ENCODE measurements at places on chromosomes 16 and 17. TPM values are rescaled to one million over a fixed set of nuclear protein-coding genes. Genes with fewer than 3 reads are reported as not detected.
A peak's percentile ranks its signal among the peaks of the same experiment; 100 is the strongest.

DPEP3 gene
- not detected for total RNA-seq

- H3K36me3 ChIP-seq: peaks cover 43% of the 10 kb centered on the region
- H3K27me3 ChIP-seq: no peaks in the 10 kb centered on the region
- peak; percentile 68 for DNase-seq
- H3K4me1 ChIP-seq: no peaks in the 10 kb centered on the region
- H3K27ac ChIP-seq: peak overlapping the region; percentile 55
- H3K4me3 ChIP-seq: no peak overlapping the region
Measured at GRCh38 chr16:4358831-4359561, 7.9 kb upstream of the PAM16 start.

GRCh38 chr17:51289696-51290111, 29.4 kb downstream of the UTP18 start:
- H3K36me3 ChIP-seq: peaks cover 59% of the 10 kb centered on the region
- no peaks in the 10 kb centered on the region for H3K4me1 ChIP-seq
- no peak for DNase-seq
- no peak overlapping the region for H3K4me3 ChIP-seq
- no peak overlapping the region for H3K27ac ChIP-seq

- H3K27me3 ChIP-seq: peaks cover 5% of the 10 kb centered on the region
- DNase-seq: no peak
- H3K4me1 ChIP-seq: no peaks in the 10 kb centered on the region
- H3K36me3 ChIP-seq: no peaks in the 10 kb centered on the region
Measured at GRCh38 chr16:48681520-48681919, 71.5 kb upstream of the N4BP1 start.

GRCh38 chr16:75043175-75043895, 44.5 kb downstream of the ZNRF1 start:
- no peak overlapping the region for H3K27ac ChIP-seq
- no peak for DNase-seq
- no peaks in the 10 kb centered on the region for H3K27me3 ChIP-seq
- H3K4me3 ChIP-seq: no peak overlapping the region

GPRC5B gene
- total RNA-seq: not detected

CRHR1 gene
- total RNA-seq: not detected

DNA sequence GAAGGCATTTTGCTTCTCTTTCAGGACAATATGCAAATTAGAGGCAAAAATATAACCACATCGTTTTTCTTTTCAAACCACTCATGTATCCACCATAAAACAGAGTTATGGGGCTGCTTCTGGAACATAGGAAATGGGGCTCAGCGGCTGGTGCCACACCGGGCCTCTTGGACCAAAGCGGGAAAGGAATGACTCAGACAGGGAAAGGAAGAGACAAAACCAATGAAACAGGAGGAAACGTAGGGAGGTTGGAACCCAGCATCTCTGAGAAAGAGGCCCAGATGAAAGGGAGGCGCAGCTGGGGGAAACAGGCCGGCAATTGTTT, 28.5 kb downstream of the CUEDC1 start:
- peaks cover 12% of the 10 kb centered on the region for H3K4me1 ChIP-seq
- H3K4me3 ChIP-seq: no peak overlapping the region
- no peaks in the 10 kb centered on the region for H3K36me3 ChIP-seq
- H3K27me3 ChIP-seq: peaks cover 20% of the 10 kb centered on the region
- peak overlapping the region; percentile 43 for H3K27ac ChIP-seq
- DNase-seq: no peak

DNA sequence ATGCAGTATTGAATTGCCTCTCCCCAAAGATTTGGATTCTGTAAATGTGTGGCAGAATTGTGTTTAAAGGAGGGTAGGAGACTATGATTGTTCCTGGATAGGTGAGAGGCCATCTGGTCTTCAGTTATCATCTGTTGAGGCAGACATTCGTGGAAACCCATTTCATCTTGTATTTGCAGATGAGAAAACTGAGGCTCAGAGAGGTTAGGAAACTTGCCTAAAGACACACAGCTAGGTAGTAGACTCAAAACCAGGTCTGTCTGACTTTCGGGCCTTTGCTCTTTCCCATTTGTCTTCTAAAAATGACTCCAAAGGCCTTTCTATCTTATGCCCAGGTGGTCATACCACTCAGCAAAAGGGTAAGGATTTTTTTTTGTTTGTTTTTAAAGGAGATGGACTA, 210.3 kb downstream of the SHISA9 start:
- no peaks in the 10 kb centered on the region for H3K4me1 ChIP-seq
- H3K27ac ChIP-seq: no peak overlapping the region
- H3K36me3 ChIP-seq: no peaks in the 10 kb centered on the region
- no peak overlapping the region for H3K4me3 ChIP-seq
- no peak for DNase-seq

- peaks cover 35% of the 10 kb centered on the region for H3K4me1 ChIP-seq
- peak overlapping the region; percentile 85 for H3K27ac ChIP-seq
- H3K4me3 ChIP-seq: peak overlapping the region; percentile 62
- peaks cover 79% of the 10 kb centered on the region for H3K36me3 ChIP-seq
- DNase-seq: no peak
Measured at GRCh38 chr16:89765292-89765830, 44.0 kb downstream of the ZNF276 start.

RCVRN gene
- total RNA-seq: not detected

DNA sequence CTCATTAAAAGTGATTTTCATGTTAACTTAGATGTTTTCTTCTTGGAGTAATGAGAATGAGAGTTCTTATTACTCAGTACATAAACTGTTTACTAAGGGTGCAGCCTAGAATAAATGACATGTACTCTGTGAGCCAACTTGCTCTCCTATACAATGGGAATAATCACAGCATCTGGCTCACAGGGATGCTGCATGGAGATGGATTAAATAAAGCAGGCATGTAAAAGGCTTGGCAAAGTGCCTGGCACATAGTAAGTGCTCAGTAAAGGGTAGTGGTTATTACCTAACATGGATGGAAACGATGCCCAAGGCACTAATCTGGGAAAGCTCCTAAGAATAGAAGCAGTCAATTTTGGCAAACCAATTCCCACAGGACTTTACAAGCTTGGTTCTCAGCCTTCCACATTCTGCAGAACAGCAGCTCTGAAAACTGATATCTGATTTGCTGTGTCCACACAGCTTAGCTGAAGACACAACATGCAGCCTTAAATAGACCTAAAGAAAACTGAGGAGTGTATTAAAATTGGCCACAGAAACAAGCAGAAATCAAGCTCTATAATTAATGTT, 176.1 kb downstream of the ABCC12 start:
- no peak overlapping the region for H3K27ac ChIP-seq
- no peak for DNase-seq

GRCh38 chr17:6098050-6098822, 28.1 kb downstream of the WSCD1 start:
- no peak overlapping the region for H3K4me3 ChIP-seq
- no peak for DNase-seq
- no peaks in the 10 kb centered on the region for H3K36me3 ChIP-seq
- H3K4me1 ChIP-seq: no peaks in the 10 kb centered on the region
- no peaks in the 10 kb centered on the region for H3K27me3 ChIP-seq

- DNase-seq: no peak
- no peak overlapping the region for H3K4me3 ChIP-seq
- no peak overlapping the region for H3K27ac ChIP-seq
- no peaks in the 10 kb centered on the region for H3K27me3 ChIP-seq
Measured at GRCh38 chr17:15456496-15456895, 10.9 kb downstream of the CDRT4 start.

GRCh38 chr16:83115491-83116232, 488.9 kb downstream of the CDH13 start:
- H3K36me3 ChIP-seq: no peaks in the 10 kb centered on the region
- DNase-seq: no peak
- H3K4me1 ChIP-seq: no peaks in the 10 kb centered on the region
- H3K27ac ChIP-seq: no peak overlapping the region
- no peak overlapping the region for H3K4me3 ChIP-seq
- no peaks in the 10 kb centered on the region for H3K27me3 ChIP-seq

- H3K27me3 ChIP-seq: no peaks in the 10 kb centered on the region
- no peak overlapping the region for H3K4me3 ChIP-seq
- H3K4me1 ChIP-seq: no peaks in the 10 kb centered on the region
- H3K36me3 ChIP-seq: no peaks in the 10 kb centered on the region
- DNase-seq: no peak
- no peak overlapping the region for H3K27ac ChIP-seq
Measured at GRCh38 chr16:60143348-60143705, 1409.2 kb upstream of the GOT2 start.

TBC1D3G gene
- not detected for total RNA-seq

GRCh38 chr16:27374804-27375425, 27.1 kb upstream of the IL21R start:
- peaks cover 17% of the 10 kb centered on the region for H3K36me3 ChIP-seq
- H3K27ac ChIP-seq: no peak overlapping the region
- peaks cover 45% of the 10 kb centered on the region for H3K4me1 ChIP-seq
- DNase-seq: peak; percentile 61
- H3K27me3 ChIP-seq: no peaks in the 10 kb centered on the region

DNA sequence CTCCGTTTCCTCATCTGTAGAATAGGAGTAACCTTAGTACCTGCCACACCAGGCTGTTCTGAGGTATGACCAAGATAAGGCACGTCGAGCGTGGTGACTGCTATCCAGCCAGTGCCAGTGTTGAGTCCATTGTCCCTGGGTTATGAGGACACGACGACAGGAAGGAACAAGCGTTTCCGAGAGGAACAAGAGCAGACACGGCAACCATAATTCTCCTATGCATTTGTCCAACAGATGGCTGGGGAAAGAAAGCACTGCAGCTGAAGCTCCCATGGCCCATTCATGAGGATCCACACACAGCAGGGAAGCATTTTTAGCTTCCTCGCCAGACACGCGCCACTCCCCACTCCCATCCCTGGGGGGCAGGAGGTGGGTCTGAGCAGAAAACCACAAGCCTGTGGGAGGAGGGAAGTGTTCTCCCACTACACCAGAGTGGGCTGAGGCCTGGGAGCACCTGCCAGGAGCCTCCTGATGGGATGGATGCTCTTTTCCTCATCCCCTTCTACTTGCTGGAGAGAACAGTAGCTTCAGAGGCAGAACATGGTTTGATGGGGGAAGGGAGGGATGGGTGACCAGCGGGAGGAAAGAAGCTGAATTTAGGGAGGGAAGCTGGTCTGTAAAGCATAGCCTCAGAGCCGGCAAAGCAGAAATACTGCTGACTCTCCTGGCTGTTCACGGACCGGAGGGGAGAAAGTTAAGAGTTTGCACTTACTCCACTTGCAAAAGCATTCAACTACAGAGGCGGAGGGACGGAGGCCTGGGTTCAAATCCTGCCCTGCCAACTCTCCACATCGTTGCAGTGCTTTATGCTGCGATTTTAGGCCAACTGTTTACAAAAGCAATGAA, 2.7 kb downstream of the COTL1 start:
- peaks cover 73% of the 10 kb centered on the region for H3K4me1 ChIP-seq
- H3K27ac ChIP-seq: peak overlapping the region; percentile 75
- peaks cover 66% of the 10 kb centered on the region for H3K36me3 ChIP-seq

GRCh38 chr17:62981933-62982332, 15.9 kb downstream of the TANC2 start:
- DNase-seq: no peak
- H3K27me3 ChIP-seq: no peaks in the 10 kb centered on the region
- H3K4me1 ChIP-seq: no peaks in the 10 kb centered on the region
- no peak overlapping the region for H3K27ac ChIP-seq
- H3K36me3 ChIP-seq: peaks cover 9% of the 10 kb centered on the region

GRCh38 chr17:75558666-75559530, 28.7 kb upstream of the MYO15B start:
- no peaks in the 10 kb centered on the region for H3K27me3 ChIP-seq
- H3K27ac ChIP-seq: no peak overlapping the region
- H3K4me1 ChIP-seq: no peaks in the 10 kb centered on the region
- no peaks in the 10 kb centered on the region for H3K36me3 ChIP-seq
- DNase-seq: no peak
- H3K4me3 ChIP-seq: no peak overlapping the region

TNFRSF13B gene
- total RNA-seq: not detected

ETV4 gene
- 2.7 TPM for total RNA-seq

TCAP gene
- total RNA-seq: 1.3 TPM

- peaks cover 41% of the 10 kb centered on the region for H3K36me3 ChIP-seq
- no peak overlapping the region for H3K27ac ChIP-seq
- no peaks in the 10 kb centered on the region for H3K27me3 ChIP-seq
- peaks cover 17% of the 10 kb centered on the region for H3K4me1 ChIP-seq
Measured at GRCh38 chr17:29577001-29577370, 8.5 kb downstream of the TP53I13 start.

GRCh38 chr16:55949518-55949917, 74.3 kb upstream of the CES5A start:
- no peaks in the 10 kb centered on the region for H3K4me1 ChIP-seq
- H3K36me3 ChIP-seq: no peaks in the 10 kb centered on the region
- no peak overlapping the region for H3K27ac ChIP-seq
- H3K4me3 ChIP-seq: no peak overlapping the region
- peaks cover 15% of the 10 kb centered on the region for H3K27me3 ChIP-seq

- H3K4me3 ChIP-seq: no peak overlapping the region
- H3K27ac ChIP-seq: no peak overlapping the region
- H3K27me3 ChIP-seq: peaks cover 2% of the 10 kb centered on the region
- H3K36me3 ChIP-seq: no peaks in the 10 kb centered on the region
Measured at GRCh38 chr17:9199571-9200551, 178.6 kb downstream of the NTN1 start.

DNA sequence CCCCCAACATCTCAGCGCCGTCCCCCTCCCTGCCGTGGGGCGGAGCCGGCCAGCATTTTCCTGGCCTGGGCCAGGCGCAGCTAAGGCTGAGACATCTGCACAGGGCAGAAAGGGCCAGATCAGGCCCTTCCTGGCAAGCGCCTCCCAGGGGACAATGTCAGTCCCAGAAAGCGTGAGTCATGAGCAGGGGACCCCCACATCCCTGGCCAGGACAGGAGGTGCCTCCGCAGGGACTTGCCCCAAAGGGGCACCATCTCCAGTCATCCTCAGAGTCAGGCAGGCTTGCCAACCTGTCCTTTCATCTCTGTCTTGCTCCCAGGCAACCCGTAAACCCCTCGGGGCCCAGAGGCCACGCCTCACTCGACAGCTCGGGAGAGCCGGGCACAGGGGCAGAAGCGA, 43.2 kb downstream of the SOCS1 start:
- no peak overlapping the region for H3K27ac ChIP-seq
- peaks cover 30% of the 10 kb centered on the region for H3K4me1 ChIP-seq
- H3K27me3 ChIP-seq: no peaks in the 10 kb centered on the region
- no peak for DNase-seq
- H3K4me3 ChIP-seq: no peak overlapping the region

MYH8 gene
- total RNA-seq: not detected

NTN3 gene
- total RNA-seq: 0.10 TPM

GRCh38 chr16:31350275-31351005, 4.5 kb upstream of the ITGAX start:
- peaks cover 82% of the 10 kb centered on the region for H3K4me1 ChIP-seq
- peak; percentile 53 for DNase-seq
- H3K36me3 ChIP-seq: no peaks in the 10 kb centered on the region
- H3K27me3 ChIP-seq: no peaks in the 10 kb centered on the region
- H3K4me3 ChIP-seq: no peak overlapping the region

DNA sequence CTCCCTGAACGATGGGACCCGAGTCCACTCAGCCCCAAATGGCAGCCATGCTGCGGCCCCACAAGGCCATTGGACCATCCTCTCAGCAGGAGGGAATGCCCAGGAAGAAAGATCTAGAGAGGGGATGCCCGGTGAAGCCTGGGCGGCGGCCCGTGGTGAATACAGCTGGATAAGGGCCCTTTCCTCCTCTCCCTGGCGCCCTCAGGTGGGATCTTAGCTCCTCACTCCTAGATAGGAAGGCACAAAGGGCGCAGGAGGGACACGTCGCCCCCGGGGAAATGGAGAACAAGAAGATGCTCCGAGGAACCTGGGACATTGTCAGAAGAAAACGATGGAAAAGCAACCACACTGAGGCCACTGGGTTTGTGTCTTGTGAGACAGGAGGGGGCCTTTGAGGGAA, 2.5 kb downstream of the CD300C start:
- no peak for DNase-seq
- no peak overlapping the region for H3K27ac ChIP-seq
- H3K4me1 ChIP-seq: peaks cover 42% of the 10 kb centered on the region
- H3K27me3 ChIP-seq: peaks cover 6% of the 10 kb centered on the region

GRCh38 chr17:44267818-44268490, at the start of gene SLC4A1:
TSS of gene SLC4A1 (minus strand) at chr17:44268135. CDS start at chr17:44262866, 5,269 bp downstream.
- DNase-seq: no peak
- H3K36me3 ChIP-seq: no peaks in the 10 kb centered on the region
- H3K27me3 ChIP-seq: no peaks in the 10 kb centered on the region

KRTAP3-1 gene
- not detected for total RNA-seq

MYH2 gene
- total RNA-seq: not detected
